ENCODE measurements at places on chromosomes 16 and 17.

DNA sequence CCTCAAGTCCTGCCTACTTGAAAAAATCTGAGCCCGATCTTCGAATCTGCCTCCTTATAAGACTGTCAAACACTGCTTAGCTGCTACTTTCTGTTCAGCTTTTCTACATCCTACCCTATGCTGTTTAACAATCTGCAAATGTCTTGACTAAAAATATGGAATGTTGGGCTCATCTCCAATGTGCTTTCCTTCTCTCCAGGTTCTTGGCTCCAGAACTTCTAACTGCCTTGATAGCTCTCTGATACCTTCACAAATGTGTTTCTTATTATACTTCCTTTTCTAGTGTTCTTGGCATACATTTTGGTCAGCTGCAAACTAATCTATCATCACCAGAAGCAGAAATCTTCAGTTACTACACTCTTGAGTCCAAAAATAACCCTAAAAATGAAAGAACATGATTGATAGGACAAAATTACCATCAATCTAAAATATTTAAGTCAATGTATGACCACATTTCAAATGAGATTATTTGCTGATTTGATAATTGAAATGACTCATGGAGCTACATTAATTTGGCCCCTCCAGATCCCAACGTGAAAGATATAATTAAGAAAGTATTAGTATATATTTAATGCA, 372.3 kb upstream of the MON1B start:
- DNase-seq = no peak

- no peak for DNase-seq
These were observed 118.9 kb downstream of the MSI2 start for GRCh38 chr17:57375040-57375769.

DNA sequence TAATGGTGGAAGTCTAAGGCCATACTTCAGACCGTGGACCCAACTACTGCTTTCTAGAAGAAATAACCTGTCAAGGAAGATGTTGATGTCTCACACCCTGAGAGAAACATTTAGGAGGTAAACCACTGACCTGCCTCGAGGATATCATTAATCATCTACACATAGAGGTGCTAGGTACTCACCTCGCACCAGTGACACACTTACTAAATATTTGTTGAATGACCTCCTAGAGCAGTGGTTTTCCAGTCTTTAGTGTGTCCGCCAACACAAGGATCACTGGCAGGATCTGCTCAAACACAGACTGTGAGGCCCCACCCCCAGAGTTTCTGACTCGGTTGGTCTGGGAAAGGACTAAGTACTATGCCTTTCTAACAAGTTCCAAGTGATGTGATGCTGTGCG, 197.4 kb upstream of the CACNG5 start:
- no peak for DNase-seq

DNA sequence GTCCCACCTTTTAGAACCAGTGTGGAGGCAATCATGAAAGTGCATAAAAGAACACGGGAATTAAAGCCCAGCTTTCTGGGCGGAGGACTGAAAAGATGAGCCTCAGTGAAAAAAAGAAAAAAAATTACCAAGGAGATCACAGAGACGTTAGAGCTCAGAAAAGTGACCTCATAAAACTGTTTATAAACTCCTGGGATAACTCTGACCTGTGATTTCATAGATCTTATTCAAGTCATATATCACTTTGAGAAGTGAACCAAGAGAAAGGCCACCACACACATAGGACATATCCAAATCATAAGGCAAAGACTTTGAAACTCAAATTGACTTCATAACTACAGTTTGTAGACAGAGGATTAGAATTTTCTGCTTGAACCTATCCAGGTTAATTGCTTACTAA, 90.1 kb downstream of the KCNJ2 start:
- DNase-seq = no peak

DNA sequence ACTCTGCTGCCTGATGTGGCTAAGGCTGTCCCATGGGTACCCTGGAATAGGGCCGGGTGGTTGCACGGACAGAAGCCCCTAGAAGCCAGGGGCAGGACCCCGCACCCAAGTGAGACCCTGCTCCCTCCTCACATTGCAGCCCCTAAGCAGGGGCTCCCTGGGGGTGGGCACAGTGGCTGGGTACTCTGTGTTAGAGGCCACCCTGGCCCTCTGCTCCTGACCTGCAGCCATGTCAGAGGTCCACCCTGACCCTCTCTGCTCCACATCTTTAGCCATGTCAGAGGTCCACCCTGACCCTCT, 2.1 kb downstream of the CBFA2T3 start:
- DNase-seq = no peak

DNA sequence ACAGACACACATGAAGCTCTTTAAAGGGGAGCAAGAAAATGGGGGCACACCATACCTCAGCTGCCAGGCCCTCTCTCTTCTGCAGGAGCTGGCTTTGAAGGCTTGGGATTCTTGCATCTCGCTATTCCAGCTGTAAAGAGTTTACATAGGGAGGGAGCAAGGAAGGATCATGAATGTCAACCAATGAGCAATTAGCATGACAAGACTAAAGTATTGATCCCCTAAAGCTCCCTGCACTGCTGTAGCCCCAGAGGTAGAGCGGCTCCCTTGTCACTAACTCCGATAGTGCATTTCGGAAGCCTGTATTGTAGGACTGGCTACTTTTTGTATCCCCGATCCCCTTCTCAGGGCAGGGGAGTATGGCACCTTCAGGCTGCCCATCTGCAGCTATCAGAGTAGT, 113.4 kb upstream of the PMFBP1 start:
- DNase-seq = no peak

DNA sequence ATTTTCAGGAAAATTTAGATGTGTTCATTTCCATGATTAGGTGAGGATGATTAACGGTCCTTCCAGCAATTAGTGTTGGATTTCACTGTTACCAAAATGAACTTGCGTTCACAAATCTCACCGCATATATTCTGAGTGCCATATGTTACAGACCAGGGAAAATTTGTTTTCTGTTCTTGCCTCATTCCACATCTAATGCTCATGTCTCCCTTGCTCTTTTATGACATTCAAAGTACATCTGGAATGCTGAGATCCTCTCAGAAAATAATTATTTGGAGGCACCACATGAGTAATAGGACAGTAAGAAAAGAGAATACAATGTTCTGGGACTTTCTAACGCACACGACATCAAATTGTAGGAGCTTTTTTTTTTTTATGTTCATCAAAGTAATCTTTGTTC, 406.5 kb downstream of the SHISA9 start:
- DNase-seq = no peak

DNA sequence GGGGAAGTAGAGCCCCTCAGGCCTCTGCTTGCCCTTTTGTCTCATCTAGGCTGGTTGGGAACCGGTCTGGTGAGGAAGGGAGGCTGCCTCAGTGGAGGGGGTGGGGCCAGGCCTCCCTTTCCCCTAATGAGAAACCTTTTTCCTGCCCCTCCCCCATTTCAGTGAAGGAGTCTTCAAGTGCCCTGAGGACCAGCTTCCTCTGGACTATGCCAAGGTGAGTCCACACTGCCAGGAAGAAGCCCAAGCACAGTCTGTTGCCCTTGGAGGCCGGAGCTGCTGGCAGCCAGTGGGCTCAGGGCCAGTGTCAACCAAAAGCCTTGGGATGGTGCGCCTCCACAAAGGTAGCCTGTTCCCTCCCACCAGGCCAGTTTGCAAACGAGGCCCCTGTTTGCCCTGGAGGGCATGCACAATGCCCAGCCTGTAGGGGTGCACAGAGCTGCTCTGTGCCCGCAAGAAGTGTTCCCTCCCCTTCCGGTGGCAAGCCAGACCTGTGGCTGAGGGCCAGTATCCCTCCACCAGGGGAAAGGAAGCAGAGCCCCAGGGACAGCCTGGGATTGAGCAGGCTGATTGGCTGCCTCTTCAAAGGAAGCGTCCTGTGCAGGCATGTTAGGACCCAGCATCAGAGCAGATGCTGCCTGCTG, 3.4 kb downstream of the TRAF4 start:
- DNase-seq = no peak

DNA sequence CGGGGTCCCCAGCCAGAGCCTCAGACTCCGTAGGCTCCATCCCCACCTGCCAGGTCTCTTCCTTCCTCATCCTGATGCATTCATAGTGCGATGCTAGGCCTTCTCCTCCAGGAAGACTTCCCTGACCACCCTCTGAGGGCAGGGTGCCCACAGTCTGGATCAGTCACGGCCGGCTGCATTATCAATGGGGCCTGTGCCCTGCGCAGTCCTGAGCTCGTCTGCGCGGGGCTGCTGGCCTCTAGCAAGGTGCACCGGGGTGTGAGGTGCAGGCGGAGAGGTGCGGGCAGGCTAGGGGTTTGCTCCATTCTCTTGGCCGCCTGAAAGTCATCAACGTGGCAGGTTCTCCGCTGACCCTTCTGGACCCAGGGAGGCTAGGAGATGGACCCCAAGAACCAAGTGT, 56.9 kb upstream of the ACSF3 start:
- DNase-seq = no peak

DNA sequence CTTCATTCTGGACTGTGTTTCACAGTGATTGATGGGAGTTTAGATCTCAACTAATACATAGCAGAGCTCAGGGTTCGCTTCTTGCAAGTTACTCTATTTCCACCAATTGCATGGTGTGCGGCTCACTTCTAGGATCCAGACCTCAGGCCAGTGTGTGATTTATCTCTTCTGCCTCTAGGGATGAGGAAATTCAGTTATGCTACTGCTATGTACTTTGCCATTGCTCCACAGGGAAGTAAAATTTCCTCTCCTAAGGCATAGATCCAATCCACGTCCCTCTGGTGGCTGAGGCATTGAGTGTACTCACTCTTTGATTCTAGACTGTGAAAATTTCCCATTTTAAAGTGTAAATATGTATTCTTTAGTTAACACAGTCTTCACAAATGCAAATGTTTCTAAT, 214.1 kb downstream of the HS3ST3B1 start:
- DNase-seq = no peak

- peak; percentile 40 for DNase-seq
These were observed 3.8 kb downstream of the HSDL1 start for GRCh38 chr16:84141143-84141670.

GRCh38 chr16:80666378-80667250, 125.8 kb downstream of the DYNLRB2 start:
- no peak for DNase-seq

Data from activated CD4-positive, alpha-beta T cell treated with anti-CD3 and anti-CD28 coated beads for 48 hours (primary cell).